ENCODE measurements at places on chromosomes 4 and X.

DNA sequence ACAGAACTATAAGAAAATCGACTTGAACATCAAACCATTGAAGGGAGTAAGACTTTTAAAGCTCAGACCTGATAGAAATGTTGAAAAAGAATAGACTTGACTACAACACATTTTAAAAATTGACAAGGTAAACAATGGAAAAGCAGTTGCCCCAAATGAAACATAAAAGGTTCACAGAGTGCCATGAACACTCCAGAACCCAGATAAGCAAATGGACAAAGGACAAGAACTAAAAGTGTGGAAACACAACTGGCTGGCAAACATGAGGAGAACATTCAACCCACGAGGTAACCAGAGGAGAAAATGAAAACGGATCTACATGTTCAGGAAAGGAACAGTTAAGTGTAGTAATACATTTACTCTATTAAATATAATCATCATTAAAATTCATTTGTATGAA is 26.5 kb downstream of the SCARB2 start:
- no peak for DNase-seq

DNA sequence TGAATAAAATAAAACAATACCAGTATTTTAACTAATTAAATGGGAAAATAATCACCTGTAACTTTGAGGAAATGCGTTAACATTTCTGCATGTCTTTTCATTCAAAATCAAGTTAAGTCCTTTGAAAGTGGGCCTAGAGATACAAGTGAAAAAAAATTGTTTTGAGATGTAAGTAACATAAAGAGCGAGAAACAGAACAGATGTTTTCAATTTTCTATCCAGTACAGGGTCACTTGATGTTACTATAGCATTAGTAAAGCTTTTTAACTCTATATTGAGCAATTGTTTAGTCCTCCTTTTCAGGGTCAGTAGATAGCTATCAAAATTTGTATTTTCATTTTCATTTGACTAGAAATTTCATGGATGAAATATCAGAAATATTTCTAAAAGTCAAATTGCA is 761.4 kb downstream of the CCSER1 start:
- no peak for DNase-seq

DNA sequence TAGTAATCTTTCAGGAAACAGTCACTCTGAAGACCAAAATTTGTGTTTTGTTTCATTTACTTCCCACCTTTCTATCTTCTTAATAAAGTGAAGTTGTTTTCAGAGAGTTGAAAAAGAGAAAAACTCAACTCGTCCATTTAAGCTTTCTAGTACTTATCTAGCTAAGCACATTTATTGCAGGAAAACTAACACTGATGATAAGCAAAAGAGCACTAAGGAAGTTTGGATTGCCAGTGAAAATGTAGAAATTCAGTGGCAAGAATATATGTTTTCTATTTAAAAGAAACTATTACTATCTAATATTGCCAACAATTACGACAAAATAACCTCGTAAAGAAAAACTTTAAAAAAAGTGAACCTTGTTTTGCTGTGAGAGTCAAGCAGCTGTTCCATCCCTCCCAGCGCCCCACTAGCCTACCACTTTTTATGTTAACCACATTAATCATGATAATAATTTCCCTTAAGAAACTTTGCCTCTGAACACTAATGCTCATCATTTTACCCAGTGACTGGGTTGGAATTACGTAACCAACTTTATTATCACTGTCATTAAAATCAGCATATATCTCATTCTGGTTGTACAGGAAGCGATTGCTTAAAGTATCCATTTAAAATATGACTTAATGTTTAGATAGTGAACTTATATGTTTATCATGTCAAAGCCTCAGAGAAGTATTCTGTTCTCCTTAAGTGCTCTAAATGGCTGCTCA is 24.8 kb downstream of the SPRY1 start:
- no peak for DNase-seq

DNA sequence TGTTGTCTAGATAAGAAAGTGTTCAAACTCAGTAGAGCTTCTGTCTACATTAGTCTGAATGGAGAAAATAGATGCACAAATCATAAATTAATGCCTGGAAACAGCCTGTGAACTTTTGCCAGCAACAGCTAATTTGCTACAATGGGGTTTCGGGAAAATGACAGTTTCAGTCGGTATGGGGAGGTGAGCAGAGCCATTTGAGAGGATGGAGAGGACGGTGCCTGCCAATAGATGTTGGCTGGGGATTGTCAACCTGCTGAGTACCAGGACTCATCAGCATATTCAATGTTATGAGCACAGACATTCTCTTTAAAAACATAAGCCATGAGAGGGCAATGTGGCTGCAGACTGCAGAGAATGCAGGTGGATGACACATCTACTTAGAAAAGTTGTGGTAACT is 230.3 kb upstream of the PCDH18 start:
- DNase-seq, result no peak

DNA sequence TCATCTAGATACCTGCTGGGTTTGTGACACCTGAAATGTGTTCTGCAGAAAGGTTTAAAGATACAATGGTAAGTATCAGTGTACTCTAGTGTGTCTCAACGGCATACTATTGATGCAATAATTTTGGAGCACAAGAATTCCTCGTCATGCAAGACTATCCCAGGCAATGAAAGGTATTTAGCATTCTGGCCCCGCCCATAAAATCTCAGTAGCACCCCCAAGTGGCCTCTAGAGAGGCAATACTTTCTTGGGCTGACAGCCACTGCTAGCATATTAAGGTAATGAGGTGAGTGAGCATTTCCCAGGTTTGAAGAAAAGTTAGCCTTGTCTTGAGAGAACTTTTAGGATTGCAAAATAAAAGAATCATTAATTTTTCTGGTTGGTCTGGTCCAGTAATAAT is 24.0 kb downstream of the TAB3 start:
- DNase-seq, result no peak

- DNase-seq, result no peak
Measured at GRCh38 chrX:55011294-55011693, 11.1 kb downstream of the APEX2 start.

DNA sequence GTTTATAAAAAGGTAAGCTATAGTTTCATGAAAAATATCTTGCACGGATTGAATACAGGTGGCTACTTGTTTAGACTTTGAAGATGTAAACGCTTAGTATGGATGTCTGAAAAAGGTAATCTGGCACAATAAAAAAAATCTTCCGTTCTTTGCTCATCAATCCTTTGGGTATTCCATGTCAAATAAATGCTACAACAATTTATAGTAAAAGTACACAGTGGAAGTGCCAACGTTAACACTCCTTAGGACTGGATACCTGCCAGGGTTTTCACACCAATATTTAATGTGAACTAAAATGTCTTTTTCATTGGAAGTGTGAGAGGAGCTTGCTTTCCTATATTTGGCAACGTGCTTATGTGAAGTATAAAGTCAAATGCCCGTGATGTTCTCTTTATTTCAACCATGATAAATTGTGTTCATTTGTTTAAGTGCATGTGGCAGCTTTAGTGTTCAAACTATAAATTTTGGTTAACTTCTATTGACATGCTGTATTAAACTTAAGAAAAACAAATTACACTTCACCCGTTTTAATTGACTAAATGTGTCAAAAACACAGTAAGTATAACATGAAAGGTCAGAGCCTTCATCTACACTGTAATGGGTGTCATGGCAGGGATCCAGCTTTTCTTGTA is 121.7 kb upstream of the HAND2 start:
- no peak for DNase-seq

GRCh38 chr4:167031534-167032156 is 202.6 kb downstream of the SPOCK3 start:
- DNase-seq, result no peak

DNA sequence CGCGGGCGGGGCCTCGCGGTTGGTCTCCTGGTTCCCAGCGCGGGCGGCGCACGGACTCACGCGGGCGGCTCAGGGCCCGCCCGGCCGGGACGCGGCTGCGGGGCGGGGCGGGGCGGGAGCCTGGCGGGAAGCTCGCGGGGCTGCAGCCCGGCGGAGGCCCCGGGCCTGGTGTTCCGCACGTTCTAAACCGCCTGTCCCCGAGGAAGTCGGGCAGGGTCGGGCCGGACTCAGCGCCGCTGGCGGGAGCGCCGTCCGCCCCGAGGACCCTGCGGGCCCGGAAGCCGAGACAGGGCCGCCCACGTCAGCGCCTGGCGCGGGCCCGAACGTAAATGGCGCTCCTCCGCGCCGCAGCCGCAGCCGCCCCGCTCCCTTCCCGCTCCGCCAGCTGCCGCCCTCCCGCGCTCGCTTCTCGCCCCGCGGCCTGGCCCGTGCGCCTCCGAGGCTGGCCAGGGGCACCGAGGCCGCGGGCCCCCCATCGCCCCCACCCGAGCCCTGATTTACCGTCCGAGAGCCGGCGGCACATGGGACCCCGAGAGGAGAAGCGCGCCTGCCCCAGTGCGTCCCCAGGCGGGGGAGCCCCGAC is 309 bp upstream of the CTBP1 start:
- DNase-seq, result peak; percentile 86

DNA sequence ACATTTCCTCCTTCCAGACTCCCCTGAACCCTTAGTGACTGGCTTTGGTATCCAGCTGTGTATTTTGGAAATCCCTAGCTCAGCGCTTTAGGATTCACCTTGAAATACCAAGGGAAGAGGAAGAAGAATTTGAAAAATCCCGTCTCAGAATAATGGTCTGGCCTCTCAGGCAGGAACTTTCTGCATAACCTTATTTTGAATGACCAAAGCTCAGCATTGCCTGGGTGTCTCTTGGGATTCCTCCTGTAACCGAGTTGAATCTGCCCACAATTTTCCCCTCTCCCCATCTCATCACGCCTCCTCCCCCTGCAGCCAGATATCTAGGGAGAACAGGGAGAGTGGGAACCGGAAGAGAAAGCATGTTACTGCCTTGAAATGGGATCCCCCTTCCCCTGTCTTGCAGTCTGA is 116.2 kb downstream of the SMIM20 start:
- no peak for DNase-seq

- DNase-seq, result no peak
Measured at GRCh38 chrX:43175434-43175833, 397.5 kb upstream of the PPP1R2C start.

- DNase-seq, result no peak
Measured at GRCh38 chrX:30156880-30157560, 58.3 kb upstream of the MAGEB2 start.

- no peak for DNase-seq
Measured at GRCh38 chr4:175946472-175947116, 119.0 kb upstream of the WDR17 start.

GRCh38 chr4:148216321-148216720 is 225.9 kb downstream of the NR3C2 start:
- DNase-seq, result no peak

GRCh38 chrX:7926501-7926900 is 712 bp downstream of the PNPLA4 start:
- DNase-seq, result no peak

- peak; percentile 85 for DNase-seq
Measured at GRCh38 chr4:172547724-172548123, 620.9 kb upstream of the GALNT7 start.

- no peak for DNase-seq
Measured at GRCh38 chr4:38002451-38003071, 42.4 kb downstream of the PTTG2 start.

- peak; percentile 57 for DNase-seq
Measured at GRCh38 chr4:76067652-76068286, 6.7 kb upstream of the ART3 start.

DNA sequence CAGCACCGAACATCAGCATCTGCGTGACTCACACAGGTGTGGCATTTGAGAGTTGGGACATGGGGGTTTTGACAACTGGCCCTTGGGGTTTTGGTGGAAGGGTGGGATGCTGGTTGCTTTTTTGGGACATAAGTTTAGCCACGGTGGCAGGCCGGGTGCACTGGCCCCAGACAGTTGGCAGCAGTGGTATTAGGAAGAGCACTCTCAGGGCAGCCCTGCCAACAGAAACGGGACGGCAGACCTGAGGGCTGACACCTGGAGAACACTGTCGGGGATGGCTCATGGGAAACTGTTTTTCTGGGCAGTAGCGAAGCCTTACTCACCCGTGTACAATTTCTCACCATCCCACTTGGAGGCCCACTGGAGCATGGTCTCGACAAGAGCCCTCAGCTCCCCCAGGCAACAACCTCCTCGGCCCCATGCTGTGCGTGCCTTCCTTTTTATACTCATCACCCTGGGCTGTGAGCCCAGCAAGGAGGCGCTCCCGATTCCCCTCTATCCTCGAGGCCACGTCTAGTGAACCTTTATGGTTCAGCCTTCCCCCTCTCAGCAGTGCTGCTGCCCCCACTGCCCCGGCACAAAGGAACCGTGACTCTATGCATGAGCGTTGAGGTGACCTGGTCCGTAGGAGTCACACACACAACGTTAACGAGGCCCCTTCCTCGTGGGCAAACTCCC is 30.6 kb downstream of the WDR1 start:
- no peak for DNase-seq

- no peak for DNase-seq
Measured at GRCh38 chr4:55012363-55013230, 112.8 kb downstream of the KDR start.
